ENCODE measurements at places on chromosomes 11 and 22.

- DNase-seq: no peak
Measured at GRCh38 chr11:86818462-86819192, 18.3 kb downstream of the PRSS23 start.

DNA sequence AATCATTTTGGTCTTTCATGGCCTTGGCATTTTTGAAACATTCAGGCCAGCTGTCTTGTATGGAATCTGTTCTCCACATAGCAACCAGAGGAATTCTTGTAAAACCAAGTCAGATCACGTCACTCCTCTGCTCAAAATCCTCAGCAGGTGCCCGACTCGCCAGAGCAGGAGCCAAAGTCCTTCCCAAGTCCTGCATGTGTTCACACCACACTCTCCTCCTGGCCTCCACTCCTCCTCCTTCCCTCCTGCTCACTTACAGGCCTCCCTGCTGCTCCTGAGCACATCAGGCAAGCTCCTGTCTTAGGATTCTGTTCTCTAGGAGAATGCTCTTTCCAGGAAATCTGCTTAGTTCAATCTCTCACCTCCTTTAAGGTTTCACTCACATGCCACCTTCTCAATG, 6.9 kb upstream of the PSMC3 start:
- DNase-seq: no peak

DNA sequence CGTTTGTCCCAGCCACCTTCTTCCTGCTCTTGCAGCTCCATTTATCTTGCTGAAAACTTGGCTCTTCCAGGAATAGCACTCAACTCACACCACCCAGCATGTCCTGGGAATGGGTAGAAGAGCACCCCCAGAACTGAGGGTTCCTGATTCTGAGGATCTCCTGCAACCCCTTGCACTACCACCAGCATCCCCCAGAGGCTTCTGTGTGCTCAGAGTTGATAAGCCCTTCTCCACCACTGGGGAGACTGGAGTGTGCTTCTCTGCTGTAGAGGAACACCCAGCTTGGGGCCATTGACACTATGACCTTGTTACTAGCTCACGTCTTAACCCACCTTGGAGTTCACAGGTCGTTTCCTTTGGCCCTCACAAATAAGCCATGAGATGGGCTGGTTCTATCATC, 121.0 kb downstream of the GRIK4 start:
- no peak for DNase-seq

DNA sequence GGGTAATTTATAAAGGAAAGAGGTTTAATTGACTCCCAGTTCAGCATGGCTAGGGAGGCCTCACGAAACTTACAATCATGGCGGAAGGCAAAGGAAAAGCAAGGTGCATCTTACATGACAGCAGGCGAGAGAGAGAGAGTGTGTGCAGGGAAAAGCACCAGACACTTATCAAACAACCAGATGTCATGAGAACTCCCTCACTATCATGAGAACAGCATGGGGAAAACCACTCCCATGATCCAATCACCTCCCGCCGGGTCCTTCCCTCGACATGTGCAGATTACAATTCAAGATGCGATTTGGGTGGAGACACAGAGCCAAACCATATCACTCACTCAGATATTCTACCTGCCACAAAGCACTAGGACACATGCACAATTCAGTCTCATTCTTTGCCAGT, 48.1 kb upstream of the HMGXB4 start:
- no peak for DNase-seq

GRCh38 chr22:49350441-49351121, 477.1 kb downstream of the BRD1 start:
- DNase-seq: no peak

- DNase-seq: no peak
Measured at GRCh38 chr11:110712659-110713448, 617 bp upstream of the ARHGAP20 start.

GRCh38 chr22:43493297-43493696, 81.5 kb downstream of the MPPED1 start:
- no peak for DNase-seq

DNA sequence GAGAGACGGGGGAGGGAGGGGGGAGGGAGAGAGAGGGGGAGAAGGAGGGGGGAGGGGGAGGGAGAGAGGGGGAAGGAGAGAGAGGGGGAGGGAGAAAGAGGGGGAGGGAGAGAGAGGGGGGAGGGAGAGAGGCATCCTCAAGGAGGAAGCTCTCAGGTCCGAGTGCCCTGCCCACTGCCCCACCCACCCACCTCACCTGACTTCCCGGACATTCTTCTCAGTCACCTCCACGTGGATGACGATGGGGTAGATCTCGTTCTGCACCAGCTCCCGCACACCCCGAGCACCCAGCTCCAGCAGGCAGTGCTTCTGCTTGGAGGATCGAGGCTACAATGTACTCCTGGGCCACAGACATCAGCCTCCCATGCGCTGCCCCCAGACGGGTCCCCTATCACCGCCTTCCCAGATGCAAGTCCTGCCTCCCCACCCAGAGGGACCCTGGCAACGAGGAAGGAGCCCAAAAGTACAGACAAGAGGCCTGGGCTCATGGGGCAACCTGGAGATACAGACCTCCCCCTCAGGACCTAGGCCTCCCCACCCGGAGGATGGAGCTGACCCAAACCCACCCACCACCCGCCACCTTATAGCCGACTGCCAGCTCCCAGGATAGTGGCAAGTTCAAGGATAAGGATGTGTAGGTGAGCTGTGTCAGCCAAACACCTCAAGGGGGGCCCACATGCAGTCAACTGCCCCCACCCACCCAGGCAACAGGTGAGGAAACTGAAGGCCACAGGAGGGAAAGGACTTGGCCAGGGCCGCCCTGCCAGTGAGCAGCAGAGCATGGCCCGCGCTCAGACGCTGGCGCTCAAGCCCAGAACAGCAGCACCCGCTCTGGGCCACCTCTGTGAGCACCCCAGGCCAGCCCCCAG, 5.6 kb upstream of the MFNG start:
- DNase-seq: no peak

DNA sequence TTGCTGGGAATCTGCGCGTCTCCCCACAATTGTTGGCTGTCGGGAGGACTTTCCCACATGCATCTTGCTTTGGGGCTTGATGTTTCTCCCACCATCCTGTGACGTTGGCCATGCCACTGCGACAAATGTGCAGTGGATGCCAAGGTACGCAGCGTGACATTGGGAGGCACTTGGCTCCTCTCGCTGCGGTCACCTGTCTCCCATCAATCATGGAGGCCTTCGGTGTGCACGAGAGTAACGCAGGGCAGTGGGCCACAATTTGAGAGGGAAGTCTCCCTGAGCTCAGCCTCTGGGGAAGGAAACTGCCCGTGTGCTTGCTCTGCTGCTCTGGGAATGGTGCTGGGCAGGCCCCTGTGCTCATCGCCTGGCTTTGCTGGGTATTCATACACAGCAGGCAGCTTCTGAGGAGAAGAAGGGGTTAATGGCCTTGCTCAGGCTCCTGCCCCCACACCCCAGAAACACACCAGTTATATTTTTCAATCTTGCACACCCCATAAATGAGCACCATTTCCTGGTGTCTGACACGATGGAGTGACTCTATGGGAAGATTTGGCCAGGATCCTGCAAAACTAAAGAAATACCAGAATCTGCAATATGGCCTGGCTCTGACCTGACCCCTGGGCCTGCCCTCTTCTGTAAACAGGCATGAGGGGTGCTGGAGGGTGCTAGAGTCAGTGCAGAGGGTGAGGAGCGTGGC, 153.5 kb downstream of the ADAMTS15 start:
- DNase-seq: no peak

DNA sequence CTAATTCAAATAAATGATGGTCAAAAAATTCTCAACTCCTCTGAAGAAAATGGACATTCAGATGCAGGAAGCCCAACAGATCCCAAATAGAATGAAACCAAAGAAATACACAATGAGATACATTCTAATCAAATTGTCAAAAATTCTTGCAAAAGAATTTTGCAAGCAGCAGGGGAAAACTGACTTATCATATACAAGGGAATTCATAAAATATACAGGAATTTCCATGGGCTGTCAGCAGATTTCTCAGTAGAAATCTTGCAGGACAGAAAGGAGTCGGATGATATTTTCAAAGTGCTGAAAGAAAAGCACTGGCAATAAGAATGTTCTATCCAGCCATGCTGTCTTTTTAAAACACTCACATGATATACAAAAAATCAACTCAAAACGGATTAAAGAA, 194.6 kb upstream of the ZC3H12C start:
- no peak for DNase-seq

- DNase-seq: no peak
Measured at GRCh38 chr22:44597616-44598015, 99.6 kb upstream of the RTL6 start.

- DNase-seq: no peak
Measured at GRCh38 chr11:57161351-57161750, 20.4 kb upstream of the LRRC55 start.

GRCh38 chr11:61037441-61038093, 64.7 kb upstream of the CD5 start:
- no peak for DNase-seq

DNA sequence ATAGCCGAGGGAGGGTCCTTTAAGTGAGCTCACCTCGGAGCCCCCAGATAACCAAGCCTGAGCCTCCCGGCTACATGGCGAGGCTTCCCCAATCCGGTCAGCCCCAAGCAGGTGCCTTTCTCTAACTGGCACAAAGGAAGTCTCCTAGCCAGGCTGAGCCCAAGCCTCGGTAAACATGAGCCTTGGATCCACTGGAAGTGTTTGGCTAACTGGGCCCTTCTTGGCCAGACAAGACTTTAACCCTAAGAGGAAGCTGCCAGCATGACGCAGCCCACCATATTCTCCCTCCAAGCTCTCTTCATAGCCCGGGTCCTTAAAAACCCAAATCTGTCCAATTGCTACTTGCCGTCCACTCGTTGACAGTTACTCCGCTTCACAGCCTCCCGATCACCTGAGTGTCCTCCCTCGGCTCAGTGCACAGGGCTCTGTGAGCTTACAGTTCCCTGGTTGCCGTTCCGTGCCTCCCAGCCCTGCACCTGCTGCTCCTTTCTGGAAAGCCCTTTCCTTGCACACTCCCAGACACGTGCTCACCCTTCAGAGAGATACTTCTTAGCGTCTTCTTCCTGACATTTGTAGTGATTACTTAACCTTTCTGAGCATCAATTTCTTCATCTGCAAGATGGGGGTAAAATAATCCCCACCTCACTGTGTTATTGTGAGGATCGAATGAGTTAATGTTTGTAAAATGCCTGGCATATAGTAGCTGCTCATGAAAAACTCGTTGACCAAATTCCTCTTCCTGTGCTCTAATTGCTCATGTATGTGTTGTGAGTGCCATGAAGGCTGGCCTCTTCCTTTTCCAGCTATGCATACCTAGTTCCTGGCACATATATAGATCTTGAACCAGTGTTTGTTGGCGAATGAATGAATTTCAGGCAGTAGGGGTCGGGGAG, 25.6 kb downstream of the TXN2 start:
- no peak for DNase-seq

DNA sequence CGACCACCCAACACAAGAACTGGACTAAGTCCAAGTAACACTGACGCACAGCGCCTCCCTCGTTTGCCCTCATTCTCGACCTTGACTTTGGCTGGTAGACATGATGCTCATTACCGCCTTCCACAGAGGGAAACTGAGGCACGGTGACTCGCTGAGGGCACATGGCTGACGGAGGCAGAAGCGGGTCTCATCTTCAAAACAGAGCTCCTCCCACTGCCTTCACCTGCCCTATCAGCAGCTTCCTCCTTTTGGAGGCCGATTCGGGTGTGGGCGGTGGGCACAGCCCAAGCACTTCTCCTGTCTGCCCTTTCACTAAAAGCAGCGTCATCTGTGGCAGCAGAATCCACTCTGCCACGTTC, 2.0 kb upstream of the KMT5B start:
- peak; percentile 33 for DNase-seq

GRCh38 chr22:42427167-42427566, 5.0 kb downstream of the NFAM1 start:
- DNase-seq: no peak

GRCh38 chr11:48129697-48130395, 86.8 kb upstream of the OR4B1 start:
- DNase-seq: no peak

- DNase-seq: no peak
Measured at GRCh38 chr22:39147335-39148025, 5.0 kb downstream of the CBX7 start.

DNA sequence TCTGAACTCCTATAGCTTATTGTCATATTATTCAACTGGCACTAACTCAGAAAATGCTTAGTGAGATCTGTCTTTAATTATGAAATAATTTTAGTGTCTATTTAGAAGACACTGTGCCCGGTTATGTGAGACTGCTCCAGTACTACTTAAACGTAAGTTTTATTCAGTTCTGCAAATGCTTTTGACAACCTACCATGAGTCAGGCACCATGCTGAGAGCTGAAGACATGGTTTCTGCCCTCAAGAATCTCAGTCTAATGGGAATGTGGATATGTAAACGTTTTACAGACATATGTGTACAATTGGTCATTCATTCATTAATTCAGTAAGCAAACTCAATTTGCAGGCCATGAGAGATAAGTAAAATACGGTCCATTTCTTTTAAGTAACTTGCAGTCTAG, 40.0 kb downstream of the DCUN1D5 start:
- DNase-seq: no peak

- no peak for DNase-seq
Measured at GRCh38 chr11:76025817-76026216, 180.5 kb downstream of the WNT11 start.

- no peak for DNase-seq
Measured at GRCh38 chr11:70298243-70298915, 27.9 kb downstream of the PPFIA1 start.

- no peak for DNase-seq
Measured at GRCh38 chr11:112644410-112645131, 316.6 kb upstream of the NCAM1 start.

DNA sequence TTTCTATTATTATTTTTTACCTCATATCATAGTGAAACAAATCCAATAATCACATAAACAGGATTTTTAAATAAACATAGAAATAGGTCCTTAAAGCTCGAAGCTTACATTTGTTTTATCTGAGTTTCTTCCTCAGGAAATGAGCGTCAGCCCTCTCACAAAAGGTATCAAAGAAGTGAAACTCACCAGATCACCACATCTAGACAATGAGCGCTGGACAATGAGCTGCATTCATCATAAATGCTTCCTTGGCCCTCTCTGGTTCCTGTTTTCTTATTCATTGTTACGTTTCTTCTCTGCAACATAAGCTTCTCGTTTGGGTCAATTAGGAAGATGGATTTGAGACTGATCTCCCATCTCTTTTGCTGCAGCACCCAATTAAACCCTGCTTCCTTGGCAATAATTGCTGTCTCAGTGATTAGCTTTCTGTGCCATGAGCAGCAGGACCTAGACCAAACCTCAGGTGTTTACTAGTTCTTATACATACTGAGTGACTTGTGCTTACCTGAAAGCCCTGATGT, 649.9 kb upstream of the LUZP2 start:
- DNase-seq: no peak

DNA sequence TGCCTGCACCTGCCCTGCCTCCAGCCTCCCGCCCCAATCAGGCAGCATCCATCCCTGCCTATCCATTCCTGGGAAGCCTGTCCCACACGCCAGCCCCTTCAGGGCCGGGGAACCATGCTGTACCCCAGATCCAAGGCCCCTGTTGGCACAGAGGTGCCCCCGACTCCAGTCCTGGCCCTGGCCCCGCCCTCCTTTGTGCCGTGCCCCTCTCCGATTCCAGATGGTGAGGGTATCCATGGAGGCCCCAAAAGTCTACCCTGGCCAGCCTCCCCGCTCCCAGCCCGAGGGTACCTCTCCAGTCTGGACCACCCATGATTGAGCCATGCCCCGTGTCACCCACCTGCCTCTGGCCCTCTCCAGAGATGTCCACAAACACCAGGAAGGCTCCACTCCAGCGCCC, 2.7 kb upstream of the TH start:
- no peak for DNase-seq

- DNase-seq: no peak
Measured at GRCh38 chr11:76823481-76824028, 37.2 kb upstream of the ACER3 start.

Data from T-helper 2 cell (primary cell).